ENCODE measurements at places on chromosomes 5 and 9. TPM values are rescaled to one million over a fixed set of nuclear protein-coding genes. Genes with fewer than 3 reads are reported as not detected.
A peak's percentile ranks its signal among the peaks of the same experiment; 100 is the strongest.

COL5A1 gene
- total RNA-seq = 0.29 TPM

CCL27 gene
- 0.43 TPM for total RNA-seq

ARSB gene
- 8.8 TPM for total RNA-seq

DNA sequence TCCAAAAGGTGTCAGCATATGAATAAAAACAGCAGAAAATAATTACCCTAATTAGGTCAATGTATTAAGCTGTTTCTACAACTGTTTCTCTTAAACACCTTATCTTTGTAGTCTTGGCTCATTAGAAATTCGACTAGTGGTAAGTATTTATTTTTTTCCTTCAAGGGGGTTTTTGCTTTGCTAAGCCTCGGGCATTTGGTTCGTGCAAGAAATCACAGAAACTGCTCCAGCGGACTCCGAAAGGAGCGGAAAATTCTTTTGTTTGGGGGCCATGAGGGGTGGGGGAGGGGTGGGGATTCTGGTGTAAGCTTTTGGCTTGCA, 757 bp downstream of the ZBED3 start:
- H3K4me3 ChIP-seq = peak overlapping the region; percentile 85
- peaks cover 22% of the 10 kb centered on the region for H3K36me3 ChIP-seq
- H3K27me3 ChIP-seq = no peaks in the 10 kb centered on the region

DNA sequence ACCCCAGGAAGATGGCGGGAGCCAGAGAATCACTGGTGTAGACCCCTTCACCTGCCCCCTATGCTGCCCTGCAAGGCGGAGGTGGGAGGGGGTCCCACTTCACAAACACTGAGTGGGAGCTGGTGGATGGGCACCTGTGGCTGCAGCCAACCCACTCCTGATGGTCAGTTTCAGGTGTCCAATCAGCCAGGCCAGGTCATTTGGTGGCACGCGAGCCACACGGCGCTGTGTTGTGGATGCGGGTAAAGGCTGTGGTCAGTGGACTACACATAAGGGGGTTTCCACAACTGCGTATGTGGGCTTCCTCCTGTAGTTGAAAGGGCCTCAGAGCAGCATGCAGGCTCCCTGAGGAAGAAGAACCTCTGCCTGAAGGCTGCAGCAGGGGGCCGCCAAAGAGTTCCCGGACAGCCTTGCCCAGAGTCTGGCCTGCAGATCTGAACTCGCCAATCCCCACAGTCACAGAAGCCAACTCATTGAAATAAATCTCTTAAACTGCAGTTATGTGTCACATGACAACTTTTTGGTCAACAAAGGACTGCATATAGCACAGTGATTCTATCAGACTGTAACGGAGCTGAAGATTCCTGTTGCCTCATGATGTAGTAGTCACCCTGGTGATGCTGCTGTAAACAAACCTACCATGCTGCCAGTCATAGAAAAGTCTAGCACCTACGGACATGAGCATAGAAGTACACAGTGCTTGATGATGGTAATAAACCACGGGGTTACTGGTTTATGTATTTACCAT, 284.7 kb upstream of the IRX2 start:
- H3K27me3 ChIP-seq = no peaks in the 10 kb centered on the region
- H3K36me3 ChIP-seq = no peaks in the 10 kb centered on the region
- no peak overlapping the region for H3K27ac ChIP-seq

DNA sequence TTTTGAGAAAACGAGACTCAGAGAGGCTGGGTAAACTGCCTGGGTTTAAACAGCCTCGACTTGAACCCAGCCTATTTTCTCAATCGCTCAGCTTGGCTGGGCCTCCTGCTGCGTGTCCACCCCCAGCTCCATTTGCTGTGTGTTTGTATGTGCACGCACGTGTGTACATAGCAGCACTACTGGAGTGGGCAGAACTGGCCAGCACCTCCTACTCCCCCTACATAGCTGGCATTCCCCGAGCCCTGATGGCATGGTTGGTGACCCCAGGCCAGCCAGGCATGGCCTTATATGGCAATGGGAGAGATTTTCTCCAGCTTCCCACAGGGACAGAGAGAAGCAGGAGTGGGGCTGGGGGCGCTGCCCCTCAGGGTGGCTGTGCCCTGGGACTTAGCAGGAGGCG, 4.1 kb downstream of the AIF1L start:
- H3K4me1 ChIP-seq = peaks cover 3% of the 10 kb centered on the region
- H3K36me3 ChIP-seq = no peaks in the 10 kb centered on the region
- H3K4me3 ChIP-seq = no peak overlapping the region

GRCh38 chr9:131523451-131524435, 7.3 kb downstream of the UCK1 start:
- peak overlapping the region; percentile 57 for H3K27ac ChIP-seq
- peaks cover 2% of the 10 kb centered on the region for H3K4me1 ChIP-seq
- no peak for DNase-seq
- H3K27me3 ChIP-seq = no peaks in the 10 kb centered on the region

DNA sequence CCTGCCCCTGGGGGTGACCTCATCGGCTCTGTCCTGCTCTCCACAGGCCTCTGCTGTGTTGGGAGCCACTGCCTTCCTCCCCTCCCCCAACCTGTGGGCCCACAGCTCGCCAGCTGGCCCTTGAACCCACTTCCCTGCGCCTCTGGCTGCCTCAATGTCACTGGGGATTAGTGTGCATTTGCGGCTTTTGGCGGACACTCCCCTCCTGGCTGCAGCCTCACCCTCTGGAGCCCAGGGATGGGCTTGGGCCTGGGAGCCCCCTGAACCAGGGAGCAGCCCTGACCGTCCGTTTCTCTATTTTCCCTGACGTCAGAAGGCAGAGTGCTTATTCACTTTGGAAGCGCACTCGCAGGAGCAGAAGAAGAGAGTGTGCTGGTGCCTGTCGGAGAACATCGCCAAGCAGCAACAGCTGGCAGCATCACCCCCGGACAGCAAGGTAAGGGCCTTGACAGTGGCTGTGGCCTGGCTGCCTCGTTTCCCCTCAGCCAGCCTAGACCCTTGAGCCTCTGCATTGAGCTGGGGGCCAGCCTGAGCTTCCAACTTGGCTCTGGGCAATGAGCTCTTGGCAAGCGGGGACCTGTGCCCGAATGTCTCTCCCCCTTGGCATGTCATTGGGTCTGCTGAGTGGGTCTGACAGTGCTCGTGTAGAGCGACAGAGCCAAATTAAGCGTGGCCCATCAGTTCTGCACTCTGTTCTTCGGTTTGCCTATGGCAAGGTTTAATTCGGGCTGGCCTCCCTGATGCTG, 73.1 kb downstream of the RGS3 start:
- peaks cover 48% of the 10 kb centered on the region for H3K36me3 ChIP-seq
- no peak overlapping the region for H3K4me3 ChIP-seq
- H3K4me1 ChIP-seq = peaks cover 16% of the 10 kb centered on the region
- H3K27ac ChIP-seq = no peak overlapping the region
- no peaks in the 10 kb centered on the region for H3K27me3 ChIP-seq

DNA sequence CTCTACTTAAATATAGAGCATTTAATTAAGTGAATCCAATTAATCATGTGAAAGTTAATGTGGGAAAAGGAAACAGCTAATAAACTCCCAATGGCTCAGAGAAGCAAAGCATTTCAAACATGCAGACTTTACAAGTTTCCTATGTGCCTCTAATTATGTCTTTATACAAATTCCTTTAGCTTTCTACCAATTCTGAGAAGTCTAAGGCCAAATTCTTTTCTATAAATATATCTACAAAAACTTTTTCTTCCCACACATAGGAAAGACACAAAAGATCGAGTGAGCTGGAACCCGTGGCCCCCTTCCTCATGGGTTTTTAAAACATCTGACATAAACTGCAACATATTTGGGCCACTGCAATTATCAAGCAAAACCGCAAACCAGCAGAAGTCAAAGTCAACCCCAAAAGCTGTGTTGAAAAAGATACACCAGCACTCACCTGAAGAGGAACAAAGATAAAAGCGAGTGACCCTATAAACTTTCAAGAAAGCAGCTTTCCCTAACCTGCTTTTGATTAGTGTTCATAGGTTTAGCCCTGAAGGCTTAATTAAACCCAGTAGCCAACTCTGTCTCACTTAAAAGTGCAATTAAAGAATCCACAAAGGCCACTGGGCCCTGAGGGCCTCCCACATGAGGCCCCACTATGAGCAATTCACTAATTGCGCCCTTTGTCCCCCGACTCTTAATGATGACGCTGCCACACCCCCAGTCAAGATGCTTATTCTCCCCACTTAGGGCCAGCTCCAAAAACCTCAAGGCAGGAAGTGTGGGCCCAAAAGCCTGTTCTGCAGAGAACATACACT, 12.1 kb downstream of the SEMA5A start:
- H3K4me3 ChIP-seq = no peak overlapping the region
- no peaks in the 10 kb centered on the region for H3K36me3 ChIP-seq
- H3K27me3 ChIP-seq = no peaks in the 10 kb centered on the region
- DNase-seq = no peak
- no peak overlapping the region for H3K27ac ChIP-seq
- no peaks in the 10 kb centered on the region for H3K4me1 ChIP-seq

DNA sequence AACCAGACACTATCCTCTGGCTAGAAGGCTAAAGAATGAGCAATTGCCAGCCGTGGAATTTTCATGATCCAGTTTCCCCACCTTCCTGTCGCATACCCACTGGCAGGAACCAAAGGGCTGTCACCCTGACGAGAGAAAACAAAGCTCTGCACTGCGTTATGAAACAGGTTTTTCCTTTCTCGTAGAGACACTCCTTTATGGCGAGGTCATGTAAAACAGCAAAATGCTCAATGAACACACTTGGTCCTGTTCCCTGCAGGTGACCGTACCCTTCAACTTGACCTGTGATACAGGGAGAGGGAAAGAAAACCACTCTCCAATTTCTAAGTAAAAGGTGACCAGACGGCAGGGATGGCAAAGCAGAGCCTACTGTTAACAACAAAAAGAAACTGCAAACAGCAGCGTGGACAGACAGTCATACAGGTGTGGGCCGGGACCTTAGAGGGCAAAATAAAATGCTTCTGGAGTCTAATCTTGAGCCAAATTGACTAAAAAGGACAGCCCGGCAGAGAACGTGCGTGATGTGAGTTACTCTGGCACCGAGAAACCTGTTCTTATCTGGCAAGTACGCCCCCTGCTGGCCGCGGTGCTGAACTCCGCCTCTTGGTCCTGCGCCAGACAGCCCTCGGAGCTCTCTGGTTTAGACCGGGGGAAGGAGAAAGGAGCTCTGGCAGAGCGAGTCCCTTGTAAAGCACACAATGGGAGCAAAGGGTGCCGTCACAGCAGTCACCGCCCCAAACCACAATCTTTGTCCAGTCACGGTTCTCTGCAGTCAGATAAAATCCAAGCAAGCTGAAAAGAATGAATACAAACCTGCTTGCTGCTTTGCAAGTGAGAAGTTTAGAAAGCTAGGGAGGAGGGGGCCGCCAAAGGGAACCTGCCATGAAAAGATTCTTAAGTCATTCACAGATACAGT, 98.9 kb downstream of the EFNA5 start:
- peaks cover 12% of the 10 kb centered on the region for H3K27me3 ChIP-seq
- peak overlapping the region; percentile 66 for H3K4me3 ChIP-seq
- DNase-seq = peak; percentile 93

DNA sequence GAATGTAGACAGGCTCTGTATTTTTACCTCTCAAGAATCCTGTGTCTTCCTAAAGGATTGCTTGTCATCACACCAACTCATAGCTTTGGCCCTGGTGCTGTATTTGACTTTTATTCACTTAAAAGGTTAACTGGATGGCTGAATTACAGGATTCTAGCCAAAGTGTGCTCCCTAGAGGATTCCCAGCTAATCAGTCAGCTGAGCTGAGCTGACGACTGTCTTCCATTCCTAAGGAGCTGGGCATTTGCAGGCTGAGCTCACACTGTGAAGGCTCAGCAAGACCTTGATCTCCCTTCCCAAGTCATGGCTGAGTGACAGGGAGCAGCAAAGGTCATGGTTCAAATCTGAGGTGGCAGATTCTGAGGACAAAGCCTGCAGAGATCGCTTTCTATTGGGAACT, 59.0 kb upstream of the PALM2AKAP2 start:
- no peak overlapping the region for H3K27ac ChIP-seq
- H3K36me3 ChIP-seq = no peaks in the 10 kb centered on the region
- no peaks in the 10 kb centered on the region for H3K4me1 ChIP-seq
- H3K4me3 ChIP-seq = no peak overlapping the region
- DNase-seq = no peak
